ENCODE measurements at places on chromosomes 11 and 22.

DNA sequence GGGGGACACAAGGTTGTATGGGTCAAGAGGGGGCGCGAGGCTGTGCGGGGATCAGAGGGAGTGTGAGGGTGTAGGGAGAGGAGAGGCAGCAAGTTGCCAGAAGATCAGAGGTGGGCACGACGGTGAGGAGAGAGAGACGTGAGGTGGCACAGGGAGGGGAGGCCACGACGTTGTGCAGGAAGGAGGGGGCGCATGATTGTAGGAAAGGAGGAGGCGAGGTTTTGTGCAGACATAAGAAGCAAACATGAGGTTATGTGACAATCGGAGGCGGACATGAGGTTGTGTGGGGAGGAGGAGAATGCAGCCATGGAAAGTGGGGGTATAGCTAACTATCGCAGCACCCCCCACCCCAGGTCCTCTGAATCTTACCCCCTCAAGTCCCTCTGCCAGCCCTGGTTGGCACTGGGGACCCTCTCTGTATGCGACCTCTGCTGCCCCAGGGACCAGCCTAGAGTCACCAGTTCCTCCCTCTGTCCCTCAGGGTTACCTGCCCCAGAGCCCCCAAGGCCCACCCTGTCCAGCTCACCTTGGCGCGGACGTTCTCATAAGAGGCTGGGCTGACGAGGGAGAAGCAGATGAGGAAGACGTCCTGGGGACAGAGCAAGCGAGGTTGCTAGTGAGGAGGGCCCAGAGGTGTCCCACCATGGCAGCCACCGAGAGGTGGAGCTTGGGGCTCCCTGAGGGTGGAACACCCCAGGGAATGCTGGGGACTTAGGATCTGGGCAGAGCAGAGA is 12.5 kb downstream of the RAC2 start:
- DNase-seq: no peak

GRCh38 chr11:71246559-71246958 is 5.8 kb downstream of the SHANK2 start:
- no peak for DNase-seq

DNA sequence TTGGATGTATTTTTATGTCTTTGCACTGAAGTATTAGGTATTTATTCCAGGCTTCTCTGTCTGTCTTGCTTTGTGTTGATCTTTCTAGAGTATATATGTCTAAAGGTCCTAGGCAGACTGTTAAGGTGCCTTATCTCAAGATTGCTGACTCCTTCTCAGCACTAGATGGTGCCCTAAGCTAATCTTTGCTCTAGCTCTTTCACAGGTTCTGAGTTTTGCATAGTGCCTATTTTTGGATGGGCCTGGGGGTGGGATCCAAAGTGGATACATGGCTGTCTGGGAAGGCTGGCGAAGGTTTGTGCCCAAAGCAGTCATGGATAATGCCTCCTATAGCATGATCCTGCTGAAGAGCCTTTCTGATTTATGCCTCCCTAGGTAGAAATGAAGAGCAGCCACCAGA is 154.9 kb downstream of the TRPC6 start:
- DNase-seq: no peak

DNA sequence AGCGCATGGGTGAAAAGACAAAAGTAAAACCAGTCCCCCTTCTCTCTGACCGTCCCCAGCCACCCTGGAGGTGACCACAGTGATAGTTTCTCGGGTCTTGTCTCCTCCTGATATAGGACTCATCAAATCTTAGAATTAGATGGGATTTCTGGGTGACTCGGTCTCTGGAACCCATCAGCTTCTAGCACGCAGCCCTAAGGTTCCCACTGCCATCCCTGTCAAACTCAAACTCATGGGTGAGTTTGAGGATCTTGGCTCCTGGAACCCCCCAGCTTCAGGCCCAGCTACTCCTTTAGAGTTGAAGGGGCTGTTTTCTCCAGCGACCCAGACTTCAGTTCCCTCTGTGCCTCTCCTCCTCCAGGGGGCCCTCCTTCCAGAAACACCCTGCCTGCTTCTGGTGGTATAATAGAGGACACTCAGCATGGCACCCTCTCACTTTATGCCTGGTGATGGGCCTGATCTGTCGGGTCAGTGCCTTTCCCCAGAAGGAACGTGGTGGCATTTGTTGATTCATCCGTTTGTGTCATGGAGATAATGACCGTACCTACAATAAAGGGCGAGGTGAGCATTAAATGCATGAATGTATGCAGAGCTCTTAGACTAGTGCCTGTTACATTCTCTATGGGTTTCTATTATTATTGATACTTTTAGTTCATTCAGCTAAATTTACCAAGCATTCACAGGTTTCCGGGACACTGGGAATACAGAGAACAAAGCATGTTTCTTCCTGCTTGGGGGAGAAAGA is 31.7 kb downstream of the MCM5 start:
- DNase-seq: no peak

DNA sequence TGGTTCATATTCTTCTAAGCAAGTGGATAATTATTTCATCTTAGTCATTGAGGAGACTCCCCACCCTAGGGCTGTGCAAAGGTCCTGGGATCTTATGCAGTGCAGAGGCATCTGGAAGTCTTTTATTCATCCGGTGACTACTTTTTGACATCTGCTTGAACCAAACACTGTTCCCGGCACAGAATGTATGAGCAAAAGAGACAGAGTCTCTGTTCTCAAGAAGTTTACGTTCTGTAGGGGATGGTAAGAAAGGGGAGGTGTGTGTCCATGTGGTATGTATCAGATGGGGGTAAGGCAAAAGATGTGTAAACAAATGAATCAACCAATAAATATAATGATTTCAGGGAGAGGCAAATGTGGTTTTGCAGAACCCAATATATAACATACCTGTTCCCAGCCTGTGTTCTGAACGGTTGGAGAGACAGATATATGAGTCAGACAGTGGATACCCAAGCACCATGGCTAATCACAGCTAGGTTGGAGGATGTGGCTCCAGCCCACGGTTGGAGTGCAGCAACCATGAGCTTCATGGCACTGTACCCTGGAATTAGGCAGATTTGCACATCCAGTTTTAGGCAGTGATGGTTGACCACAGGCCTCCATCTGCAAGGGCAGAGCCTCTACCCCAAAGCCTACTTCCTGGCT is 75.1 kb upstream of the CADM1 start:
- DNase-seq: no peak

DNA sequence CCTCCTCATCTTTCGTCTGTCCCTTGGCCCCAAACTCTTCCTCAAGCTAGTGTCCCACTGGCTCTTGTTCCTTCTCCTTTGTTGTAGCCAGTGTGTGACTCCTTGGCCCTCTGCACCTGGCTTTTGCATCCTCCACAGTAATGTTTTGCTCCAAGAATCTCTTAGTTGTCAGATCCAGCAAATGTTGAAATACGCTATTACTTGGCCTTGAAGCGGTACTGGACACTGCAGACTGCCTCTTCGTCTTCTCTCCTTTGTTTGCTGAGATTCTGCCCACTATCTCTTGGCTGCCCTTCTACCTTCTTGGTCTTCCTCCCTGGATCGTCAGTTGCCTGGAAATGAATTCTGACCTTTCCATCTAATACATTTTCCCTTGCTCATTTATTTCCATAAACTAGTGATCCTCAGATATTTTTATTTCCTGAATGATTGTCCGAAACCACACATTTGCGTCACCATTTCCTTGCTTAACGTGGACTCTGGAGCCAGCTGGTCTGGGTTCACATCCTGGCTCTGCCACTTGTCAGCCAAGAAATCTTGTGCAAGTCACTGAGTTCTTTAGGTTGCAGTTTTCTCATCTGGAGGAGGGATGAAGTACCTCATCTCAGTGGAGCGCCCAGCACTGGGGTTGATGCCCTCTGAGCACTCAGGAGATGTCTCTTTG is 113.6 kb downstream of the LDLRAD3 start:
- DNase-seq: no peak

Measured in nucleus accumbens (tissue), 56 donors.